RCC 7860 (cell line): ENCODE measurements at places on chromosomes 6 and 20.

DNA sequence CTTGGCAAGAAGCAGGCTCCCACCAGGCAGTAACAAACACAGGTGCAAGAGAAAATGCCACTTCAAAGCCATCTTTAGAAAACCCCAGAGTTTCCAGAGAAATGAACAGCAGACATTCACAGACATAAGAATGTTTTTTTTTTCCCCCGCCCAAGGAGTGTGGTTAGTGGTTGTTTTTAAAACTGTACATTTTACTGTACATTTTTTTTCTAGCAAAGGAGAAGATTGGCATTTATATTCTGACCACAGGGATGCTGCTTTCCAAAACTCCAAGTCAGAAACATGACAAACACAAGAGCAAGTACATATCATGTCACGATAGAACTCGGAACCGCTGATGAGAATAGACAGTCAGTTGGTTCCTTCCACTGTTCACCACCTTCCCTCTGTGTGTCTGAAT, 197.9 kb downstream of the LRFN2 start:
- no peak for DNase-seq

DNA sequence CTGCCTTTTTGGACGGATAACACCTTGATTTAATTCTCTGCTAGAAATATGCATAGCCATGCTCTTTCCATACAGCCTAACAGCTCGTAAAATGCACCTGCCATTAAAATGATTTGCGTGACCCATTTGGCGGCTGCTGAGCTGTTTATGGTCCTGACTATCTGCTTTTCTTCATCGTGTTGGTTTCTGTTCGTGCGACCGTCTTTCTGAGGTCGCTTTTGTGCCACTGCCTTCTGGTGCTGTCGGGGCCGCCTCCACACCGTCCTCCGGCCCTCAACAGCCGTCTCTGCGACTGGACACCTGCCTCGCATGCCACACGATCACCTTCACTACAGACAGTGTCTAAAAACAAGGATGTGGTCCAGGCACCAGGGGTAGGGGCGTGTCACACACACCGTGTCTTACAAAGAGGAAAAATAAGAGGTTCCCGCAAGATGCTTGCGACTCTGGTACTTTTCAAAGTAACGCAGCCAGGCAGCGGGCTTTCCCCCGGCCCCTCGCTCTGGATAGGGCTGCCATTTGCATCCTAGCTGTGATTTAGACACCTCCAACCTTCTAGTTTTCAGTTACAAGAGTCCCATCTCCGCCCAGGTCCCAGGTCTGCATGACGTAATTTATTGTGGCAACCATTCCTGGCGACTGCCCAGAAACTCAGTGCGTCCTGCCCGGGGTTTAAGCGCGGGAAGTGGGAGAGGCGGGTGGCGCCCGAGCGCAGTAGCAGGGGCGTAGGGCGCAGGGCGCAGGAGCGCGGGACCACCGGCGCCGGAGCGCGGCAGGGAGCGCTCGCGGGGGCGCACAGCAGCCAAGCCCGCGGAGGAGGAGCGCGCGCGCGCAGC, at the start of gene STMND1:
TSS of gene STMND1 (plus strand) at position 629 of the 836 bp plus-strand sequence. CDS start 208 bp downstream, outside the sequence.
- DNase-seq, result no peak

- no peak for DNase-seq
Measured at GRCh38 chr6:169534039-169534421, 167.8 kb downstream of the WDR27 start.

DNA sequence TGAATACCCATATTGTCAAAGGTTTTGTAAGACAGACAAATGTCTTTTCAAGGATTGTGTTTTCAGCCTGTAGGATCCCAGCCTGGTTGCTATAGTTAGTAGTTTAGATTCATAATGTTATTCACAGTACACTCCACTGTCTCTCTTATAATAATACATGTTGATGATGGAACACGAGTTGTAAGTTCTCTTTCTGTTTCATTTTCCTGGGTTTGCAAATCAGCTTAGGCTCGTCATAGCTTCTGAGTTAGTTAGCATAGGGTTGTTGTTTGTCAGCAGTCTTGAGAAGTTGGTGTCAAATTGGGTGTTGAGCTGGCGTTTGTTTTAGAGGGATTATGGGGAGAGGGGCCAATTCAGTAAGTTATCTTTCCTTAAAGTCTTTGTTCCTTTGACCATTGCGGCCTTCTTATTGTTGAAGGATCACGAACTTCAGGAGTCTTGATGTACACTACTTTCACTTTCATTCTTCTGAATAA, 45.8 kb downstream of the QKI start:
- peak; percentile 10 for DNase-seq

DNA sequence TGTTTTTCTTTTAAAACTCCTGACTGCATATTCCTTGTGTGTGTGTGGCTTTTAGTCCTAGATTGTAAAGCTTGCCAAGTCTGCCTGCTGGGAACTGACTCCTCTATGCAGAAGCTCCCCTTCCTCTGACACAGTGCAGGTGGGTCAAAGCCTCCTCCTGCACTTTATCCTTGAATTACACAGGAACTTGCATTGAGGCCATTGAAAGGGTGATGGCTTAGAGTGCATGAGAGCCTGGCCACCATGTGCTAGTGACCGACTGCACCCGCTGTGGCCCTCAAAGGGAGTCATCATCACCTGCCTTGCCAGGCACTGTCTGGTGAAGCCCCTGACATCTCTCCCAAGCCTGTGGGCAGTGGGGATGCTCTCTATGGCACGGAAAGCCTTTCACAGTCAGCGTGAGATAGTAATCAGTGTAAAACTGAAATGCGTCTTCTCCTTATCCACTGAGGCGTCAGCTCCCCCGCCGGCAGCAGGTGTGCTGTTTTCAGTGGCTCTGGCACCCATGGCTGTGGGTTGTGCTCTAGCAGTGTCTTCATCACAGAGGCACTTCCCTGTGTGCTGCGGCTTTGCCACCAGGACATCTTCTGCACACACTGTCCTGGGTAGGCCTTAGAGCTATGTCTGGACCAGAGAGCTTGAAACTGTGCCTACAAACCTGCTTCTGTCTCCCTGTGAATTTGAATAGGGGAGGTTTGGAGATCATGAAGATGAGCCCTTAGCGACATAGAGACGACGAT, 87.9 kb downstream of the THBS2 start:
- DNase-seq, result no peak

DNA sequence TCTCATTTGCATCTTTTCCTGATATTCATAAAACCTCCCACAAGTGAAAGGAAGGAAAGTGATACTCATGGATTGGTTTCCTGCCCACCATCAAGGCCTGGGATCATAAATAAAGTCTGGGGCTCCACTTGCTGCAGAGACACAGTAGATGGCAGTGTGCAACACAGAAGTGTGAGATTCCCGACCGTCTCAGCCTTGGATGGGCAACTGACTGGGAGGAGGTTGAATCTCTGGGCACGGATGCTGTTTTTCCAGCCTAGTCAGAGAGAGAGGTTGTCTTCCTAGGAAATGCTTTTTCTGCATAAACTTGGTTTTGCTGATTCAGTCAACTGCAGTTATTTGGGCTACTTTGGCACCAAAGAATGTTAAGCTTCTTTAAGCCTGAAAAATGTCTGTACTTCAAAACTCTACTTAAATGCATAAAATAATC, 9.9 kb upstream of the RFPL4B start:
- DNase-seq, result peak; percentile 50

DNA sequence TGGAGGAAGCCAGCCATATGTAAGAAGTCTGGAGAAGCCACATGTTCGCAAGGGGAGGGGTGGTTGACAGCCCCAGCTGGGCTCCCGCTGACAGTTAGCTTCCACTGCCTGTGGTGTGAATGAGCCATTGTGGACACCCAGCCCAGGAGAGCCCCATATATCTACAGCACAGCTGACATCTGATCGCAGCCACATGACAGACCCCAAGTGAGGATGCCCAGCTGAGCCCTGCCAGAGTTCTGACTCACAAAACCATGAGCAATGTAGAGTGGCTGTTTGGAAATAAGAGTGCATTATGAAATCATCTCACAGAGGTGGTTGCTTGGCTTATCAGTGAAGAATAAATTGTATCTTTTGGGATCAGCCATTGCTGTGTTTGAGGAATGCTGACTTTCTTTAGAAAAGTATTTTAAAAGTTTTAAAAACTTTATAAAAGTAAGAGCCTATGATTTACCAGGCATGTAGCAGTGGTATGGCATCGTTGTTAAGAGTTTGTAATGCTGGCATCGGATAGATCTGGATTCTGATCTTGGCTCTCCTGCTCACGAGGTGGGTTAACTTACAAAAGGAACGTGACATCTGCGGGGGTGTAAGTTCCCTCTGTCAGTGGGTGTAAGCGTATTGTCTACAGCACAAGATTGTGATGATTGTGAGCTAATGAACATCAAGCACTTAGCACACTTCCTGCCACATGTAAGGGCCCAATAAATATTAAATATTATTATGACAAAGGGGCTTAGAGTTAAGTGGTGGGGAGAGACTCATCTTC, 24.1 kb downstream of the CFAP61 start:
- no peak for DNase-seq

DNA sequence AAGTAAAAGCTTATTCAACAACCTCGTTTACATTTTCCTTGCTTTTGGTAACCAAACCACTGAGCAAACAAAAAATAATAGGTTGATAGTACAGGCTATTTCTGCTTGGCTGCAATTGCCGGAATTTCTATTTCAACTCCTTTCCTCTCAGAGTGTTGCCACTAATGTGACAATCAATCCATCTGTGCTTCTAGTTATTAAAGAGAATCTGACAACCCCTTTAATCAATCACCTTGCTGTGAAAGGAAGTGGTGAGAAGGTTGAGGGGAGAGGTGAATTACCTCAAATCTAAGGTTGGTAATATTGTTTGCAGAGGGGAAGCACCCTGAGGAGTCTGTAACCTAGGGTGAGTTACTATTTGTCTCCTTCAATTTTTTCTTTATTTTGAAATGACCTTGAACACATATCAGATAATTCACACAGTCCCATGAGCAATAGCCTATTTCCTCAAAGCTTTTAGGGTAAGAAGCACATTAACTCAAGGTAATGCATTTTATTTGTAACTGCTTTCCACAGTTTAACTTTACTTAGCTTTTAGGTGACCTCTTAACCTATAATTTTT, 603.4 kb downstream of the MMUT start:
- no peak for DNase-seq

- DNase-seq, result no peak
Measured at GRCh38 chr6:90803956-90804355, 217.1 kb upstream of the MAP3K7 start.

DNA sequence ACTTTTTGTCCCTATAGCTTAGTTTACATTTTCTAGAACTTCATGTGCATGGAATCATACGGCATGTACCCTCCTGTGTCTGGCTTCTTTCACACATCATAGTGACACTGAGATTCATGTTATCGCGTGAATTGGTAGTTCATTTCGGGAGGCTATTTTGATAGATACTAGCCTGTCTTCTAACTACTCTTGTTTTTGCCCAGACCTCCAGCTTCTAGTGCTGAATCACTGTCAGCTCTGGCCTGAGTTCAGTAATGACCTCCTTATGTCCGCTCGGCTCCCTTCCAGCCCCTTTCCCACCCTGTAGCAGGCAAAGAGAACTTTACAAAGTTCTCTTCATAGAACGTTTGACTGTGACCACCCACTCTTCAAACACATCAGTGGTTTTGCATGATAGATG, 14.1 kb downstream of the MYBL2 start:
- no peak for DNase-seq

DNA sequence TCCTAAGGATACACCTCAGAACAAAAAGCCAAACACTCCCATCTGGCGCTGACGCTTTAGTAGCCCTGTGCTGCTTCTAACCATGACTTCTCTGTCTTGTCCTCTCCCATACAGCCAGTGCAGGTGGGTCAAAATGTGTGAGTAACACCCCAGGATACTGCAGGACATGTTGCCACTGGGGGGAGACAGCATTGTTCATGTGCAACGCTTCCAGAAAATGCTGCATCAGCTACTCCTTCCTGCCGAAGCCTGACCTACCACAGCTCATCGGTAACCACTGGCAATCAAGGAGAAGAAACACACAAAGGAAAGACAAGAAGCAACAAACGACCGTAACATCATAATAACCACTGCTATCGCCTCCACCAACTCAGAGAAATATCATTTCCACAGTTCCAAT, 1.4 kb downstream of the DEFB132 start:
- DNase-seq, result no peak
